Activated CD8-positive, alpha-beta memory T cell treated with anti-CD3 and anti-CD28 coated beads for 36 hours (primary cell): ENCODE measurements at places on chromosomes 12 and 14. TPM values are rescaled to one million over a fixed set of nuclear protein-coding genes. Genes with fewer than 3 reads are reported as not detected.

Gene RNASE1
- not detected for total RNA-seq

Gene KRT86
- not detected for total RNA-seq

Gene COCH
- 3.1 TPM for total RNA-seq

Gene CLEC1B
- total RNA-seq: not detected

Gene KRT75
- total RNA-seq: not detected

Gene GYS2
- not detected for total RNA-seq

Gene DIO3
- not detected for total RNA-seq

Gene ACOT2
- 13.2 TPM for total RNA-seq

Gene IAPP
- not detected for total RNA-seq

Gene KMT2D
- total RNA-seq: 67.6 TPM

Gene CRIP2
- 1.0 TPM for total RNA-seq

Gene NUAK1
- not detected for total RNA-seq

Gene SLC6A15
- total RNA-seq: not detected

Gene DBX2
- not detected for total RNA-seq

Gene ART4
- total RNA-seq: not detected

Gene RPL10L
- total RNA-seq: not detected

Gene DTX1
- total RNA-seq: 3.3 TPM

Gene NEUROD4
- not detected for total RNA-seq

Gene DCN
- not detected for total RNA-seq

Gene TSHR
- not detected for total RNA-seq

Gene RD3L
- not detected for total RNA-seq

Gene RBP5
- total RNA-seq: 0.19 TPM

Gene KRT78
- total RNA-seq: not detected

Gene FOXA1
- total RNA-seq: 0.15 TPM

Gene FBXO33
- total RNA-seq: 21.7 TPM

Gene MFAP5
- total RNA-seq: not detected

Gene OR4Q2
- total RNA-seq: not detected

Gene LHX5
- total RNA-seq: not detected

Gene IFI27
- total RNA-seq: 1.1 TPM

Gene CD163L1
- total RNA-seq: not detected

Gene ISCU
- 92.1 TPM for total RNA-seq

Gene TAS2R7
- total RNA-seq: not detected

Gene KCNJ8
- total RNA-seq: not detected

Gene RAPGEF3
- total RNA-seq: 1.1 TPM

Gene WDHD1
- total RNA-seq: 63.6 TPM

Gene NANOG
- not detected for total RNA-seq

Gene CLEC4D
- total RNA-seq: not detected

Gene TMEM229B
- total RNA-seq: 1.5 TPM

Gene PPP1R36
- total RNA-seq: 0.32 TPM

Gene TMPRSS12
- not detected for total RNA-seq

Gene KCNA5
- total RNA-seq: not detected

Gene MAPKAPK5
- total RNA-seq: 68.2 TPM
